Stimulated activated CD8-positive, alpha-beta memory T cell treated with anti-CD3 and anti-CD28 coated beads, Interleukin-4, amount 100 ng/mL, for 48 hours (primary cell): ENCODE measurements at places on chromosomes 12 and 14.

GRCh38 chr14:33045760-33046159, 107.1 kb downstream of the NPAS3 start:
- DNase-seq: no peak

- no peak for DNase-seq
Measured at GRCh38 chr14:70317969-70318634, 41.4 kb downstream of the COX16 start.

DNA sequence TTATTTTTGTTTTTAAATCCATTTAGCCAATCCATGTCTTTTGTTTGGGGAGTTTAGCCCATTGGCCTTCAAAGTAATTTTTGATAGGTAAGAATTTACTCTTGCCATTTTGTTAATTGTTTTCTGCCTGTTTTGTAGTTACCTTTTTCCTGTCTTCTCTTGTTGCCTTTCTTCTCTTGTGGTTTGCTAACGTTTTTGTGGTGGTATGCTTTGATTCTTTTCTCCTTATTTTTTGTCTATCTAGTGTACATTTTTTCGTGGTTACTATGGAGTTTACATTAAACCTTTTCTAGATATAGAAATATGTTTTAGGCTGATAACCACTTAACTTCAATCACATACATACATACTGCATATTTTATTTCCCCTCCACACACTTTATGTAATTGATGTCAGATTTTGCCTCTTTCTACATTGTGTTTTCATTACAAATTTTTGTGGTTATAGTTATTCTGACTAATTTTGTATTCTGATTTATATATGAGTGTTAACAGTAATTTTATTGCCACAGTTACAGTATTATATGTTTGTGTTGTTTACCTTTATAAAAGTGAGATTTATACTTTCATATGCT, 19.2 kb upstream of the PPP1R12A start:
- DNase-seq: no peak

DNA sequence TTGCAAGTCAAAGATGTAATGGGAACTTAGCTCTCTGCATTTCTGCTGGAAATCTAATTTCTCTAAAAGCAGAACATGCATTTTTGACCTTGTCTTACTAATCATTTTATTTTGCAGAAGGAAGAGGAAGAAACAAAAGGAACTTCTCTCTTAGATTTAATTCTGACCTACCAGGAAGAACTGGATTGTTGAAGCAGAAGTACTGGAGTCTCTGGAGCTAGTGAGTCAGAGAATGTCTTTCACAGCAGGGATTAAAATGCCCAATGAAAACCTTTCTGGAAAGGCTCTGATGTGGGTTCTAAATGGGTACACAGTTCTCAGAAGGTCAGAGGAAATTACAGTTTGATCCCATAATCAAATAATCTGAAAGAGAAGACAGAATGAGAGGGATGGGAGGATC, 70.8 kb upstream of the GNG2 start:
- no peak for DNase-seq

- no peak for DNase-seq
Measured at GRCh38 chr14:47507861-47508260, 167.5 kb downstream of the MDGA2 start.

GRCh38 chr12:46382964-46383653, 10.5 kb upstream of the SLC38A2 start:
- DNase-seq: peak; percentile 94

- DNase-seq: no peak
Measured at GRCh38 chr12:46260913-46261476, 7.8 kb downstream of the SLC38A1 start.

GRCh38 chr14:74551431-74552371, 58.1 kb downstream of the ISCA2 start:
- DNase-seq: no peak

DNA sequence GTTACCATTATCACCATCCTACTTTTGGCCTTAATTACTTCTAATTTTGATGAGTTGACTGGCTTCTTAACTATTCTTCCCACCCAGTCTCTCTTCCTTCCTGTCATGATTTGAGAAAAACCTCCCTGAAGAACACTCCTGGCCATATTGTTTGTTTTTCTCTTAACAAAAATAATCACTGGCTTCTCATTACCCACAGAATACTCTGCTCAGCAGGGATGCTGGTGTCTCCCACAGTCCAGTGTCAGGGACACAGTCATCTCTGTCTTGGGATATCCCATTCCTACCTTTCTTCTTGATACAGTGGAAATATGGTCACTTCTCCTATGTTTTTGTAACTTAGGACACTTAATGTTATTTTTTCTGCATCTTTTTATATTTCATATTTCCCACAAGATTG, 103.7 kb downstream of the SRGAP1 start:
- DNase-seq: no peak

DNA sequence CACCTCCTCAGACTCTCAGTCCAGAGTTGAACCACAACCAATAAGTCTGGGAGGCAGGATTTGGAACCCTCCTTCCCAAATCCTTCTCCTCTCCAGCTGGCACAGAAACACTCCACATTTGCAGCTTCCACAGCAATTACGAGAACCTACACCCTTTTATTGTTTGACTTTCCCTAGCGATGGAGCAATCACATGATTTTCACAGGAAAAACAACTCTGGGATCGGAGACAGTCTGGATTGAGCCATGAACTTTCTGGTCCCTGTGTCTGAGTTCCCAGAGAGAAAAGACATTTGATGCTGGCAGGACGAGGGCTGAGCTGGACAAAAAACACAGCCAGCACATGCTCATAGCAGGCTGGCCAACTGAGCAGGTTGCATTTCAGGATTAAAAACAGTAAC, 49.0 kb upstream of the STON2 start:
- DNase-seq: no peak

DNA sequence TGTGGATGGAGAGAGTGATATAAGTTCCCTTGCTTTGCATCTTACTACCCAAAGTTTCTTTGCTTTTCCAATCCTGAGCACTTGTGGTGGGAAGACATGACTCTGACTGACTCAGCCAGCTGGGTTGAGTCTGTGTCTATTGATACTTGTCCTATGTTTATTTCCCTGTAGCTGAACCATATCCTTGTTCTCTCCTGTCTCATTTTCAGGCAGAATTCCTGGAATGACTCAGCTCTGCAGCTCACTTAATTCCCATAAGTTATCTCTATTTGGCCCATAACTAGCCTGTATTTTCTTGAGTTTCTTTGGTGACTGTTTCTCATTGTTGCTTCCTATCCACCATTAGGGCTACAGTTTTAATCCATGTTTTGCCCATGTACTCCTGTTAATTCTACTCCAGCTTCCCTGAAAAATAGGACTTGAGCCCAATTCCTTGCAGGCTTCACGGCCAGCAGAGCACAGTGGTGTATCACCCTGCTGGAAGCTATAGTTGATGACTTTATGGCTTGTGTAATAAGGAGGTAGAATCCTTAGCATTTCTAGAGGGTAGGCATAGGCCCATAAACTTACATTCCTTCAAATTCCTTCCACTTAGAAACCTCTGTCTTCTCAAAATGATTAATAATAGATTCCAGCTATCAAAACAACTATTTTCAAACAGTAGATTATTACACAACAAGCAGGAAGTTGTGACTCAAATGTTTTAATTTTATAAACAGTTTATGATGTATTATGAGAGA, 183.1 kb downstream of the TMTC3 start:
- DNase-seq: no peak

DNA sequence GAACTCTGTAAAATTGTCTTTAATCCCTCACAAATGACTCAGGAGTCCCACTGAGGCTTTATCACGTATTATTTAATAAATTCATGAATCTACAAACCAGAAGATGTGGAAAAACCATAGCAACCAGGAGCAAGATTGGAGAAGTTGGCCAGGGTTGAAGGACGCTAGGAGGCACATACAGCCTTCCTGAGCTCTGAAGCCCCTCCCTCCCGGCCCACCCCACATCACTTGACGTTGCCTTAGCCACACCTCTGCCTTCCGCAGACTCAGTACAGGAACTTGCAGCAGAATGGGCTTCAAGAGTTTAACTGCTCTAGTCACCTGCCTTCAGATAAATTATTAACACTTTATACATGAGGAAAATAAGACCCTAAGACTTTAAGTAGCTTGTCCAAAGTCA, 33.9 kb downstream of the SLC35F4 start:
- no peak for DNase-seq

DNA sequence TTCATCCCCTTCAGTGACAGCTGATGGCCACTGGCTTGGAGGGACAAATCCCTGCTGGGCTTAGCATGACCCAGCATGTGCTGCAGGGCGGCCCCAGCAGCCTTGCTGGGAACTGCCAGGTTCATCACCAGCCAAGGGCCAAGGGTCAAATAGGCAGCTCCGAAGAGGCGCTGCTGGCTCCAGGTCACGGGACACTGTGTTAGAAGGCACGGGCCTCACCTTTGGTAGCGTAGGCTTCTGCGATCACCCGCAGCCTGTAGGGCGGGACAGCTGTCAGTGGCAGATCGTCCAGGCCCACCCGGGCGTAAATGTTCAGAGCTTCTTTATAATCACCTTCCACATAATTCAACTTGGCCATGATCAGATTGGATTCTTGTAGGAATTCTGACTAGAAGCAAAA, 35.7 kb downstream of the TTC7B start:
- DNase-seq: no peak

DNA sequence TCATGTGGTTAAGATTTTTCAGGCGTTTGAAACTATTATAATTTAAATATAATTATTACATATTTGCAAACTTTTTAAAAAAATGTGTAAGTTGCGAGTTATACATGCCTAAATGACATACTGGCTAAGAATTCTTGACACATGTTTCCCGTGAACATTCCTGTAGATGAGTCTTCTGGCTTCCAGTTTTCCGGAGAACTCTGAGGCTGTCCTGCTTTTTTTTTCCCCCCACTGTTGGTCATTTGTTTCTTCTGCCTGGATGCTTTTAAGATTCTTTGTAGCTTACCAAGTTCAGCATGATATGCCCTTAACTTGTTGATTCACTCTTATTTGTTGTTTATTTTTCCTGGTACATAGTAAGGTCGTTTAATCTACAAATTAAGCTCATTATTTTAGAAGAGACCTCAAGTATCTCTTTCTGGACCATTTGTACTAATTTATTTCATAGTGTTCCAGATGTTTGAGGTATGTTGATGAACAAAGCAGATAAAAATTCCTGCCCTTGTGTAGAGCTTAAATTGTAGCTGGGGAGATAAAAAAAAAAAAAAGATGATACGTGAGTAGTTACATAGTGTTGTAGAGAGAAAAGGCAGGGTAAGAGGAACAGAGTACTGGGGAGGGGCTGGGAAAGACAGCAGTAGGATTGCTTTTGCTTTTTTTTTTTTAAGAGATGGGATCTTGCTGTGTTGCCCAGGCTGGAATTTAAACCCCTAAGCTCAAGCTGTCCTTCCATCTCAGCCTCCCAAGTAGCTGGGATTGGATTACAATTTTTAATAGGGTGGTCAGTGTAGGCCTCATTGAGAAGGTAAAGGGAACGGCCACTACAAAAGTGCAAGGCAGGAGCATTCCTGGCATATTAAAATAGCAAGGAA, 32.8 kb downstream of the ARHGAP5 start:
- no peak for DNase-seq

- no peak for DNase-seq
Measured at GRCh38 chr14:100787659-100788058, 38.3 kb upstream of the MEG3 start.

- peak; percentile 75 for DNase-seq
Measured at GRCh38 chr12:2691006-2691344, 103.8 kb upstream of the FKBP4 start.

DNA sequence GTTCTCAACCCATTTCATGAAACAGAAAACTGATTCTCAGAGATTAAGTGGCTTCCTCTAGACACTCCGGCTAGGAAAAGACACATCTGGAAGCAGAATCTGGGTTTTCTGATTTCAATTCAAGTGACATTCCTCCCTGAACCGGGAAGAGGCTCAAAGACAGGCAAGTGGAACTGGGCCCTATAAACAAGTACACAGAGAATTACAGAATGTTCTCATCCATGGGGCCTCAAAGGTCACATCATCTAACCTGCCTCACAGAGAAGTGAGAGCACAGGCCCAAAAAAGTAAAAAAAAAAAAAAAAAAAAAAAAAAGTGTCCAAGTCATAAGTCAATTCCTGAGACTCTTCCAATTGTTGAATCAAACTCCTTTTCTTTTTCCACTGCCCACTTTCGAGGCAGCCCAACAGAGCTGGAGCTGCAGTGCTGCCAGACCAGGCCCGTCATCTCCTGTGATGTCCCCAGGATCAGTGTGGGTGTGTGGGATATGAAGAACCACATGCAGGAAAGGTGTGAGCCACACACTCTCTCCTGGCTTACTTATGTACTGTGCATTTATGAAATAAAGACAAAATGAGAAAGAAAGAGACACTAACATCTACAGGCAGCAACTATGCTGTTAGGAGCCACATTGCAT, 2.8 kb upstream of the KRT1 start:
- DNase-seq: no peak

DNA sequence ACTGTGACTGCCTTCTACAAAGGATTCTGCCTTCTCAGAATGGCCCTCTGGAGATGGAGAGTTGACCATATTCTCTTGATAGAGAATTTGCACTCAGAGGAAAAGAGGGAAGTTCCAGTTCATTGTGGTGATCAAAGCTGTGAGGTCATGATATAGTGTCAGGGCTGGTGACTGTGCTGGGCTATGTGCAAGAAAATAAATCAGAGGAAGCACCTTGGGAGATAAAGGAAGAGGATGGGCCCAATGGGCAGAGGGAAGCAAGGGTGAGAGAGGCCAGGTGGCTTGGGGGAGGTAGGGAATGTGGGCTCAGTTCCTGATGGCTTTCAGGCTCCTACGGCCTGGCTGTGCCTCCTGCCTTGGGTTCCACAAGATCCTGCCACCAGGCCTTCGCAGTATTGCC, 145.8 kb downstream of the SLC8A3 start:
- no peak for DNase-seq
